ENCODE measurements at places on chromosomes 7 and 10.

- DNase-seq, result no peak
Measured at GRCh38 chr7:12281038-12281437, 69.9 kb downstream of the TMEM106B start.

DNA sequence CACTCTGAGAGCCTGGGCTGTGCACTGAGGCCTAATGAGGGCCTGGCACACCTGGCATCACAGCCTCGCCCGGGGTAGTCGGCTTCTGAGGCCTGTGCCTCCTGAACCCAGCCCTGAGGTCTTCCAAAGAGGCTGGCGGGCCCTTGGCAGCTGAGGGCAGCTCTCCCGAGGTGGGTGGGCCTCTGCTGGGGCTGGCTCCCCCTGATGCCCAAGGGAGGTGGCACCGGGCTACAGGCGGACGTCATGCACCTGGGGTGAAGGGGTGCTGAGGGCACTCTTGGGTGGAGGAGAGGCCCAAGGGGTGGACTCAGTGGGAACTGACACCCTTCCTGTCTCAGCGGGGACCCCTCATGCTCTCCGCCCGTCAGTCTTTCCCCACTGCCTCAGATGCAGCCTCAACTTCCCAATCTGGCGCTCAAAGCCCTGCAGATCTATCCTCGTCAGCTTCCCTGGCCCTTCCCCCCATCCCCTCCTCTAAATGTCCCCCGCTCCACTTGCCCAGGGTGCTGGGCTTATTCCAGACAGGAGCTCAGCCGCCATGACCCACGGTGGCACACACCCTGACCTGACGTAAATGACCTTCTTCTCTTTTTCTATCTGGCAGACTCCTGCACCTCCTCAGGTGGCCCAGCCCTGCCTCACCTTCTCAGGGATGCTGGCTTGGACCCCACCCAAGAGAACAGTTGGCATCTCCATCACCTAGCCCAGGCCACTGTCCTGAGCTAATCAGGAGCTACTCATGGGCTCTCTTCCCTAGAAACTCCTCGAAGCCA, 38.2 kb downstream of the MYL10 start:
- no peak for DNase-seq

DNA sequence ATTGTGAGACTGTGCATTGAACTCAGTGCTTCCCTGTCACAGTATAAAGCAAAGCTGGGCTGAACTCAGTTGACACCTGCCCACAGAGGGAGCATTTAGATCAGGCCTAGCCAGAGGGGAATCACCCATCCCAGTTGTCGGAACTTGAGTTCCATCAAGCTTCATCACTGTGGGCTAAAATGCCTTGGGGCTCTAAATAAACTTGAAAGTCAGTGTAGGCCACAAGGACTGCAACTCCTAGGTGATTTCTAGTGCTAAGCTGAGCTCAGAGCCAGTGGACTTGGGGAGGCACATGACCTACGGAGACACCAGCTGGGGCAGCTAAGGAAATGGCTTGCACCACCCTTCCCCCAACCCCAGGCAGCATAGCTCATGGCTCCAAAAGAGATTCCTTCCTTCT, 7.7 kb upstream of the ABCB4 start:
- no peak for DNase-seq

DNA sequence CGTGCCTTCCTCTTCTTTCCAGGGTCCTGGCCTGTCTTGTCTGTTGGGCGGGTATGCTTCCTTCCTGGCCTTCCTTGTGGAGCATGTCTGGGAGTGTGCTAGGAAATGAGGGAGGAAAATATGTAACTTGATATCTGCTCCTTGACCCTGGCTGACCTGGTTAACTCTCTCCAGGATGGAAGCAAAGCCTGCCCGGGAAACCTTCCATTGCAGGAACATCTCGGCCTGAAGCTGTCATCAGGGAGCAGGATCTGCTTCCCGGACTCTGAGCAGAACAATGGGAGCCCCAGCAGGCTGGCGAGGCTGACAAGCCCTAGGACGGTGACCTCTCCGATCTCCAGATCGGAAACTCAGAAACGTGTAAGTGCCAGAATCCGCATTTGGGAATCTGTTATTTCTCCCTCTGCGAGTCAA, 340.3 kb downstream of the FRMD4A start:
- no peak for DNase-seq

DNA sequence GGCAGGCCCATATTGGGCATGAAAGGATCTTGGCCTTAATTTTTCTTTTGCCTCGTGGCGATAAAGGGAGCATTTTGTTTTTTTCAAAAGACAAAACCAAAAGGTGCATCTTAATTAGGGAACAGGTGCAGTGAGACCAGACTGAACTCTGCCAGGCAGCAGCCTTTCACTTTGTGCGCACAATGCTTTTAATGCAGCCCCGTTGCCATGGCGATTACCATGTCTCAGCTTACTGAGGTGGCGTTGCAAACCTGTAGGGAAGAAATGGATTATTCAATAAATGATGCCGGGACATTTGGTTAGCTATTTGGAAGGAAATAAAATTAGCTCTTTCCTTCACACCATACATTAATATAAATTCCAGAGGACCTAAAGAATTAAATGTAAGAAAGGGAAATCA, 61.9 kb downstream of the MYL10 start:
- no peak for DNase-seq

- no peak for DNase-seq
Measured at GRCh38 chr10:63480237-63480636, 14.5 kb upstream of the JMJD1C start.

DNA sequence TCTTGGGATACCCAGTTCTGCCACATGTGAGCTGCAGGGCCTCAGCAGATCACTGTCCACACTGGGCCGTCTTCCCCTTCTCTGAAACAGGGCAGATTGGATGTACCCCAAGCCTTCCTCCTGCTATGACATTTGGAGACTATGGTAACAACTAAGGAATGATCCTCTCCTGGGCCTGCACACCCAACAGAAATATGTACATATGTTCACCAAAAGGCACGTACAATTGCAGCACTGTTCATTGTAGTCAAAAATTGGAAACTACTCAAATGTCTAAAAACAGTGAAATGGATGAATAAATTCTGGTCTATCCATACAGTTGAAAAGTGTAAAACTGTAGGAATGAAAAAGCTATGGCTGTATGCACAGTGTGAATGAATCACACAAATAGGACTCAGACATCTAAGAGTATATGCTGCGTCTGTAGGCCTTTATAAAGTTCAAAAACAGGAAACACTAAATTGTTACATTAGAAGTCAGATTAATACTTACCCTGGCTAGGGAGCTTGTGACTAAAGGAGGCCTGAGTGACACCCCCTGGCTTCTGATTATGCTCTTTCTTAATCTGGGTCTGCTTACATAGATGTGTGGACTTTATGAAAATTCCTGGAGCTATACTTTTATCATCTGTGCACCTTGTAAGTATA, 16.1 kb upstream of the XPNPEP1 start:
- no peak for DNase-seq

GRCh38 chr10:70984986-70985722, 96.8 kb upstream of the PCBD1 start:
- DNase-seq, result no peak

- no peak for DNase-seq
Measured at GRCh38 chr7:24325708-24326107, 41.7 kb downstream of the NPY start.

GRCh38 chr10:76245951-76246495, 814.6 kb downstream of the LRMDA start:
- DNase-seq, result no peak

- no peak for DNase-seq
Measured at GRCh38 chr10:104197364-104197763, 34.8 kb downstream of the CFAP43 start.

DNA sequence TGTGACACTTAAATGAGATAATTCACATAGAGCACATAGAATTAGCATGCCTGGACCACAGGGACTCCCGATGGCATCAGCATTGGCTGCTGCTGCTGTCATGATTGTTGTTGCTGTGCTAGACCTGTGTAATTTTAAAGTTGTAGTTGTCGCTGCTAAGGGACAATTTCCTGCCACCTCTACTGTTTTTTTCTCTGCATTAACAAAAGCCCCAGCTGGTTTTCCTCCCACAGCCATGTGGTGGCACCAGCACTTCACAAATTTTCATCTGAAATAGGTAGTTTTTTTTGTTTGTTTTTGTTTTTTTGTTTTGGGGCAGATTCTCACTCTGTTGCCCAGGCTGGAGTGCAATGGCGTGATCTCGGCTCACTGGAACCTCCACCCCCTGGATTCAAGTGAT, 25.4 kb upstream of the PRXL2A start:
- no peak for DNase-seq

GRCh38 chr7:115346685-115347084, 424.8 kb downstream of the MDFIC start:
- DNase-seq, result no peak

DNA sequence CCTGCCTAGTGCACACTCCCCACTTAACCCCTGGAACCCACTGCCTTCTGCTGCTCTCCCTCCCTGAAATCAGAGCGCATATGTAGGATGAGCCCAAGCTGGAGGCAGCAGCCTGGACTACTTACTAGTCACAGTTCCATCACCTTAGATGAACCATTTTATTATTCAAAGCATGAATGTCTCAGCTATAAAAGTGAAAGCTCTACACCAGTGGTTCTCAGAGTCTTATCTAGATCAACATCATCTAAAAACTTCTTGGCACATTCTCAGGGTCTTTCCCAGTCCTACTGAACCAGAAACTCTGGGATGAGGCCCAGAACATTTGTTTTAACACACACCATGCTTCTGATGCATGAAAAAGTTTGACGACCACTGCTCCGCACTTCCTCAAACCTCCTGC, 100.3 kb upstream of the ANK3 start:
- no peak for DNase-seq

DNA sequence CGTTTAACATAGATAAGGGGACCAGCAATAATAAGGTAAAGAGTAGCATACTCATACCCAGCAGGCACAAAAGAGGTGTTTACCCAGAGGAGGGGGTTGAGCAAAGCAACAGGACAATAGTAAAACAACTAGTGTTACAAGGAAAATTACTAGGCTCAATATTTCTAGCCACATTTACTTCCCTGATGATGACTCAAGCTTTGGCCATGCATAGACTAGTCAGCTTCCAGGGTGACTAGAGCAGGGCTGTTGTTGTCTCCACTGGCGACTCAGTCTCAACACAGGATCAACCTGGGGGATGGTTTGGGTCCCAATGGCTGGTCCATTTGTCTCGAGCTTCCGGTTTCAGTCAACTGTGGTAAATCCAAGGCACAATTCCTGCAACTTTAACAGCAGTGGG, 217.7 kb upstream of the KCND2 start:
- no peak for DNase-seq

DNA sequence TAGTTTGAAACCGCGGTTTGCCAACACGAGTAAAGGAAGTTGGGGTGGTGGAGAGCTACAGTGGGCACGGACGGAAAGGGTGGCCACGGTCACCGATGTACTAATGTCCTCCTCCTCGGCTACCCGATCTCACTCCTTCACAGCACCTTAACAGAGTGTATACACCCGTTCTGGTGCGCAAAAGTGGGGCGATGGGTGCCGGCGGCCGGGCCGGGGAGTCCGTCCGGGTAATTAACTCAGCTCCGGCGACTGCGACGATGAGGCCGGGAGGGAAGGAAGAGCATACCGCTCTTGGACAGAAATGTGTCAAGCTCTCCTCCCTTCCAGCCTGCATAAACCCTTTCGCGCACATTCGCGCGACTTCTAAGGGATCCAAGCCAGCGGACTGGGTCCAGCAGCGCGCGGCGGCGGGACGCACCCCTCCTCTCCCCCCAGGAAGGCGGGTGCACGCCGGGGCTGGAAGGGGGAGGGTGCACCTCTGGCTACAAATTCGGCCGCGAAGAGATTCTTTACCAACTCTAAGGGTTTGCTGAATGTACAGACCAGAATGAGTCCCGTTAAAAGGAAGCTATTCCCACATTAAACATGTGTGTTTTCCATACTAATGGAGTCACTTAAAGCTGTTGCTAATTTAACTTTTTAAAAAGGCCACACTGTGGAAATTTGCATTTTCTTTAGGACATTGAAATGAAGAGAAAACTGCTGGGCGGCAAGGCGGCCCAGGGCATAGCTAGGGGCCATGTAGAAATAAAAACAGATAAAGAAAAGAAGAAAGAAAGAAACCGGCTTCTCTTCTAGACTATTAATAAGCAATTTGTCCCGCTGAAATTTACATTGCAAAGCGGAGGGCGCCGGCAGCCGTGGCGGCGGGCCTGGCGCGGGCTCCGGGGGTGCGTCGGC, 6.6 kb upstream of the EBF3 start:
- no peak for DNase-seq

GRCh38 chr7:157682064-157682945, 345.5 kb downstream of the DNAJB6 start:
- no peak for DNase-seq

DNA sequence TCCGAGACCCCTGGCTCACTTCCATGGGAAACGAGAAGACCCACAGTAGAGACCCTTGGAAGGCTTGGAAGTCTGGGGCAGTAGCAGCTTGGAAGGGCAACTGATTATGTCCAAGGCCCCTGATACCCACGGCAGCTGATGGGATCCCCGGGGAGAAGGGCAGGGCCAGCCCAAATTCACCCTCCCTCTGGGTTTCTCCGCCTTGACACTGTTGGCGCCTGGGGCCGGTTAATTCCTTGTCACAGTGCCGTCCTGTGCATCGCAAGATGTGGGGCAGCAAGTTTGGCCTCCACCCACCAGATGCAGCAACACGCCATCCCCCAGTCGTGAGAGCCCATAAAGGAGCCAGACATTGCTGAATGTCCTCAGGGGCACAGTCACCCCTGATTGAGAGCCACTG, 89.2 kb downstream of the RGS10 start:
- no peak for DNase-seq

DNA sequence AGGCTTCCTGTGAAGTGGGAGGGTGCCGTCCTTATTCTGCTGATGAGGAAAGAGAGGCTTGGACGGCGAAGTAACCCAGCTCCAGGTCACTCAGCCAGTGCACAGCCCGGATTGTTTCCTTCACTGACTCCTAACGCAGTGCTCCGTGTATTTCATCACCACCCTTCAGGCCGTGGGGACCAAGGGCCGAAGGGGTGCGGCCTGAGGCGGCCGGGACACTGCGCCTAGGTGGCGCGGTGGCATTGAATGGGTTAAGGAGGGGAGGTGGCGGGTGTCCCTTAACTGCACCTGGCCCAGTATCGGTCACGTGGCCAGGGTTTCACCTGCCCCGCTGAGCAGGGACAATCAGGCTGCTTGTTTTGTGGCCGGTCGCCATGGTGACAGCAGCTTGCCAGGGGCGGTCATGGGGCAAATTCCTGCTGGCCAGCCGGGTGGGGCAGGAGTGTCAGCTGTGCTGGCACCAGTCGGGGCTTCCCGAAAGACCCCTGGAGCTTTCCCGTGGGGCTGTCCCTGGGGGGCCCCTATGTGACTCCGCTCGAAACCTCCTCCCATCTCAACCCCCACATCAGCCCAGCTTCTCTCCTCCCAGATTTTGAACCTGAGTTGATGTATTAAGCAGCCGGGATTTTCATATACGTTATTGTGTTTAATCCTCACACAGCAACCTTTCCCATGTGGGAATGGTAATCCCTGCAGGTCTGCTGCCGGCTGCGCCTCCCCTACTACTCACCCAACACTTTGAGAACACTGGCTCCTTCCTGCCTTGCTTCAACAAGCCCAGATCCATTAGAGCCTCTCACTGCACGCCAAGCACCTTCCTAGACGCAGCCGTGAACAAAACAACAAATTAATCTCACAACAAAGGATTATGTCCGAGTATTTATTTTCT, 4.4 kb upstream of the ABHD11 start:
- DNase-seq, result no peak

Measured in stimulated activated CD8-positive, alpha-beta memory T cell treated with anti-CD3 and anti-CD28 coated beads, Interleukin-2, amount 100 ng/mL, for 1 hour (primary cell).